ENCODE measurements at places on chromosomes 2 and 18. TPM values are rescaled to one million over a fixed set of nuclear protein-coding genes. Genes with fewer than 3 reads are reported as not detected.

Gene NEU4
- total RNA-seq, result 0.49 TPM

DNA sequence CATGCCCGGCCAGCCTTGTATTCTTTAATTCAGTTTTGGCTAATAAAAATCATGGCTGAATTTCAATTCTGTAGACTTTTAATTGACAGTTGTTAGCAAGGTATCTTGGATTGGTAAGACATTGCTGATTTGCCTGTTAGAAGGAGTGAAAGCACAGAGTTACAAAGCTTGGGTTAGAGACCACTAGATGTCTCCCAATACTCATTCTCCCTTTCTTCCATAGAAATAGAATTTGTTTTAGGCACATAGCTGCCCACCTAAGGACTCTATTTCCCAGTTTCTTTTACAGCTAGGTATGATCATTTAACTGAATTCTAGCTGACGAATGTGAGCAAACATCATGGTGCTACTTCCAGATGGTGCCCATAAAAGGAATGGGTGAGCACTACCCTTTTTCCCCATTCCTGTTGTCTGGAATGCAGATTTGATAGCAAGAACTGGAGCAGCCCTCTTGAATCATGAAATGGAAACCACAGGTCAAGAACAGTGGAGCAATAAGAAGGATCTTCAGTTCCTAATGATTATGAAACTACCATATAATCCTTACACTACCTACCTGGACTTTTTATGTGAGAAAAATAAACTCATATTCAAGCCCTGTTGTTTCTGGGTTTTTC, 17.5 kb downstream of the PECR start:
- no peak for DNase-seq

GRCh38 chr2:219416235-219416602, 2.0 kb upstream of the DES start:
- DNase-seq, result no peak

- DNase-seq, result peak; percentile 50
Observed at GRCh38 chr2:86396291-86396785, 44.8 kb upstream of the KDM3A start.

- no peak for DNase-seq
Observed at GRCh38 chr2:108986916-108987510, 2.0 kb downstream of the EDAR start.

- DNase-seq, result no peak
Observed at GRCh38 chr2:203498161-203498560, 36.9 kb downstream of the RAPH1 start.

DNA sequence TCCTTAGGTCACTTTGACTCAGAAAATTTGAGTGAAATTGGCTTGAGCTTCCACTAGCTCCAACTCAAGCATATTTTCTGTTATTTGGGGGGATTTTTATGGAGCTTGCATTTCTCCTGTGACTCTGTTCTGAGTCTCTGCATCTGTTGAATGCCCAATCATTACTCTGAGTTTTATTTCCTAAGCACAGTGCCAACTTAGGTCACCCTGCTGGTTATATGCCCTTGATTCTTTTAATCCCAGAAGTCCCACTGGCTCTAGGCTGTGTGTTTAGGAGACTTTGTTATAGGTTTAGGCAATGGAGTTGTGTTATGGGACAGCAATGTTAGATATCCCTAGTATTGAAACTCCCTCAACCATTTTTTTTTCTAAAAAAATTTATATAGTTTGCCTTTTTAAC, 198.2 kb upstream of the DTNA start:
- DNase-seq, result no peak

Measured in ureter (tissue), 1 donor.